ENCODE measurements at places on chromosomes 1 and 21.

GRCh38 chr1:147515045-147515869 lies 26.0 kb upstream of the BCL9 start:
- DNase-seq: no peak

DNA sequence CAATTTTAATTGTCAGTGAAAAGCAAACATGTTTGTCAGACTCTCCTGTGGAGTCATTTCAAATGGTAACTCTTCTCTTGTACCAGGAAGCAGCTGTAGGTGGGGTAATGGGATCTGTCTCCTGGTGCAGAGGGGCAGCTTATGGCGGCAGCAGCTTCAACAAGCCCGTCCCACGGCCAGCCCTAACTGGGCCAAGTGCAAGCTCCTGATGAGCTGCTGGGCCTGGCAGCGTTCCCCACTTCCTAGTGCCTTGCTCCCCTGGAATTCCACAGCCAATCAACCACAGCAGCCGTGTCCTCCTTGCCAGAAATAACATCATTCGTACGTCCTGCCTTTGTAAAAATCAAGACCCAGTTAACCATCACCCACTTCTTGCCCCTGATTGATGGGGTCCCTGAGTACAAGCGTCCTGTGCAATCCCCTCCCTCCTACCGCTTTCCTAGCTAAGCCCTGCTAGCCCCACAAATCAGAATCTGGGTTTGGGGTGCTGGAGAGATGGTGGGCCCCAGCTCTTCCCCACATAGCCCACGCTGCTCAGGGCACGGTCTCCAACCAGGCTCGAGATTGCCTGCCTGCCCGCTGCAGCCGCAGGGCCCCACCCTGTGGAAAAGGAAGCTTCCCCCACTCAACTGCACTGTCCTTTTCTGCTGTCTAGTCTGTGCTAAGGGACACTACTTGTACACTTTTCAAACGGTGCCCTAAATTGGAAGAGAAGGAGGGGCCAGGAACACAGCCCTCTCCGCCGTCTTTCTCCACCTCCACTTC lies 61.2 kb downstream of the TOR1AIP2 start:
- DNase-seq: no peak

- DNase-seq: no peak
Measured at GRCh38 chr21:36323032-36323431, 3.0 kb downstream of the MORC3 start.

DNA sequence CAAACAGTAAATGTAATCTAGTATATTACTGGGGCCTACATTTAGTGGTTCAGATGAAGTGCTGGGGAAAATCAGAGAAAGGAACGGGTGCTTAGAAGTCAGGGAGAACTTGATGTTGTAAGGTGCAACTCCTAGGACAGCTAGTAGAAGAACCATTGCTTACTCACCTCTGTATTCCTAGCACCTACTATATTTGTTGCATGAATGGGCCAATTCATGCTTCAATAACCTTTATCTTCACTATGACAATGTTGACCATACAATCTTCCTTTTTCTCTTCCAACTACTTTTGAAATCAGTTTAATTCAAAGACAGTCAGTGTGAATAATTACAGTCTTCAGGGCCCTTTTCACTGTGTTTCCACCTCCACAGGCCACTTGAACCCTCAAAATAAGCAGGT lies 125.0 kb upstream of the DMRTA2 start:
- DNase-seq: no peak

- no peak for DNase-seq
Measured at GRCh38 chr1:1128454-1129139, 12.7 kb upstream of the C1orf159 start.

DNA sequence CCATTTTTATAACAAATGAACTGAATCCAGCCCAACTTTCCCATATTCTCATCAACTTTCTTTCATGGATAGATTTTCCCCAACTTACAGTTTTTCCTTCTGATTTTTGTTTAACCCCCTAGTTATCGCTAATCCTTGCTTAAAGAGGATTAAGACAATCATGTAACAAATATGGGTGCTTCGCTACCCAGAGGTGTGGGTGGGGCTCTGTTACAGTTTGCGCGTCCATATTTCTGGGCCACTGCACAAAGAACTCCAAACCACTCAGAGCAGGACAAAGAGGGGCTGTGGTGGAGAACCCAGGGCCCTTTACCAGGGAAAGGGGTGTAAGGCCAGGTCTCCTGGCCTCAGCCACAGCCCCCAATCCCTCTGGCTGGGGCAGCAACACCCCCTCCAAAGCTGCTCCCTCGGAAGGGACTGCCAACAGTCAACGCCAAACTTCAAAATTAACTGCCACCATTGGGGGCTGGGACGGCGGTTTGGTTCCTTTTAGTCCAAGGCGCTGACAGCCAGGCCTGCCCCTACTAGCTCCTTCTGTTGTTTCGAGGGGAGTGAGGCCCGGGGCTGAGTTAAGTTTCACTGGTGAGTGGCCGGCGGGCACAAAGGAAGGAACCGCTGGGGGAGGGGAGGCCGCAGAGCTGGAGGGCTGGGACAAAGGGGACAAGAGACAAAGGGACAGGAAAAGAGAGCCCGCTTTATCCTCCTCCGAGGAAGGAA lies 27.9 kb downstream of the SSBP3 start:
- no peak for DNase-seq

- DNase-seq: no peak
Measured at GRCh38 chr1:233064988-233065387, 114.6 kb downstream of the NTPCR start.

- DNase-seq: no peak
Measured at GRCh38 chr1:167288390-167289074, 67.8 kb downstream of the POU2F1 start.

GRCh38 chr1:64917907-64918306 lies 48.4 kb downstream of the JAK1 start:
- no peak for DNase-seq

- DNase-seq: no peak
Measured at GRCh38 chr1:207152792-207153468, 48.9 kb downstream of the C4BPA start.

GRCh38 chr1:237149857-237150256 lies 107.9 kb downstream of the RYR2 start:
- DNase-seq: no peak

DNA sequence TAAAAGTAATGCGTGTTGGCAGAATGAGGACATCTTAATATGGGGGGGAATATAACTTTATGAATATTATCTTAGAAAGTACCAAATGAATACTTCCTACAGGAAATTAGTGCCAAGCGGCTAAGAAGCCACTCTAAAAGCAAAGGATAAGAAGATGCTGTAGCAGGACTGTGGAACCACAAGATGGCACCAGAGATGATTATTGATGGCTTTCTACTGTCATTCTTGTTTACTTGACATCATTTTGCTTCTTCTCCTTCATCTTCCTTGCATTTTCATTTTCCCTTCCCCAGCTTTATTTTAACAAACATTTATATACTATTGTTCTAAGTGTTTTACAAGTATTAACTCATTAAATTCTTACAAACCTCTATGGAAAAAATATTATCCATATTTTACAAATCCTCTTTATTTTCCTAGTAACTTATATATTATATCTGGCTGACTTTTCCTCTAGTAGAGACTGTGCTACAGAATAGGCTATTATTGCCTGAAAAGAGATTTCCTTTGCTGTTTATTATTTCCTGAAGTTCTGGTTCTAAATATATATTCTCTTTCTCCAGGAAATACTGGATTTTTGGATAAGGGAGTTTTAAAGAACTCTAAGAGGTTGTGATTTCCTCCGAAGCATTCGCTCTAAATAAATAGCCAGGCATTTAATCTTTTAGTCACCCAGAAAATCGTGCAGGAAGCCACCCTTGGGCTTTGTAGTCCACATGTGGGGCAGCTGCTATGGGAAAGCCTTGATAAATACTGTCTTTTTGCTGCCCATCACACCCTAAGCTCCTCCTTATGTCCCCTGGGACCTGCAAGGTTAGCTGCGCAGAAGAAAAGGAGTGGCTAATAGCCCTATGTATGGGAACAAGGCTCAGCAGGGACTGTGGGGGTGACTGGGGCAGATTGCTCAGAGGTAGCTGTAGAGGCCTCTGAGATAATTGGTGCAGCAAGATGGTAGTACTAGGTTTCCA lies 69.8 kb downstream of the TPR start:
- peak; percentile 53 for DNase-seq

DNA sequence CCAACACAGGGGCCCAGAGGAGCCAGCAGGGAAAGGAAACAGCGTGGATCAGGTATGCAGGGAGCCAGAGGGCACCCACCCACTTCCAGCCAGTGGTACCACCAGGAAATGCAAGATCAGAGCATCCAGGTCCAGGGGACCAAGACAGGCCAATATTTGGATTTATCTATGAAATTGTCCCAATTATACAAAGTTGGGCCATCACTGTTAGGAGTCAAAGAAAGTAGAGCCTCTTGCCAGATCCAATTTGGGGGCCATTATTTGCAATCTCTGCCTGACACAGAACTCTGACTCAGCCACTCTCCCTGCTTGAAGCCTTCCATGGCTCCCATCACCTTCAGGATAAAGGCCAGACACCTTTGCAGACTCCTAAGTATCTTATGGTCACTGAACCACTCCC lies 21.1 kb upstream of the TAS1R2 start:
- no peak for DNase-seq

All from GM13976 (cell line).